Glomerular endothelial cell (primary cell): ENCODE measurements at places on chromosomes 7 and 10. TPM values are rescaled to one million over a fixed set of nuclear protein-coding genes. Genes with fewer than 3 reads are reported as not detected.

- DNase-seq: no peak
Measured at GRCh38 chr7:74015670-74016069, 12.3 kb upstream of the ELN start.

SPDYE5 gene
- not detected in 2 replicates for total RNA-seq

GRCh38 chr7:44827567-44827966, 20.3 kb downstream of the H2AZ2 start:
- DNase-seq: no peak

DNA sequence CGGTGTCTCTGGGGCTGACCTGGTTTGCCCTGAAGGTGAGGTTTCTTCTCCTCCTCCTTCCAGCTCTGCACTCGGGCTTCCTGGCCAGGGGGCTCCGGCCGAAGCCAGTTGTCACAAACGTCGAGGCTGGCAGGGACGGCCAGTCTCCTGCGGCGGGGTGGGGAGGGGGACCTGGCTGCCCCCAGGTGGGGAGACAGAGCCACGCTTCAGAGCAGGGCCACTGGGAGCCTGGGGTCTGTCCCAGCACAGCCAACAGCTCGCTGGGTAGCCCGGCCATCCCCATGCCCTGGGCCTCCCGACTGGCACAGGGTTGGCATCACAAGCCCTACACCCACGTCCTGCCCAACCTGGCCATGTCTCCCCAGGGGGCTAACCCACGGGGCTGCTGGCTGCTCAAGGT, 20.4 kb downstream of the MICALL2 start:
- DNase-seq: no peak

DNA sequence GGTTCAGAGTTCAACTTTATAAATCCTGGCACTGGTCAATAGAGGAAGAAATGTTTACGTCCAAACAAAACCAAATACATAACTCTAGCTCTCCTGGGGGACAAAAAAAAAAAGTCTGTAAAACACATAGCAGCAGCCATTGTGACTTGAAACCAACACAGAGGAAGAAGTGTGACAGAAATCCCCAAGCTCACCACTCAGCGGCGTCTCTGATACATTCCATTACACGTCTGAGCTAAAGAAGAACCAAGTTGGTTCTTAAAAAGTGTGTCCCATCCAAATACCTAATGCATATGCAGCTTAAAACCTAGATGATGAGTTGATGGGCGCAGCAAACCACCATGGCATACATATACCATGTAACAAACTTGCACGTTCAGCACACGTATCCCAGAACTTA, 58.3 kb upstream of the NANOS1 start:
- no peak for DNase-seq

DNA sequence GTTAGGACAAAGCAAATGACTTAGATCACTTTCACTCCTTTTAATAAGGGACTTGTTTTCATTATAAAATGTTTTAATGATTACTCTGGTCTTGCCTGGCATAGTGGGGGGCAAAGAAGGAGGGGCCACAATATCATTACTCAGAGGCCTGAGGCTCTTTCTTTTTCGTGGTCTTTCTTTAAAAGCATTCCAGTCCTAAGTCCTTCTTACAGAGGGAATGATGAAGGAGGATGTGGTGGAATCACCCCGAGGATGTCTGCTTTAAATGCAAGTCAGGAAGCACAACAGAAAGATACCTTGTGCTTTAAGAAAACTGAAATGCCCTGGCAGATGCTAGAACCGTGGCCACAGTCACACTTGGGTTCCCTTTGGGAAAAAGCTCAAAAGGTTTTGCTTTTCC, 379.1 kb downstream of the INHBA start:
- DNase-seq: no peak

- no peak for DNase-seq
Measured at GRCh38 chr7:133957845-133958244, 169.3 kb upstream of the LRGUK start.

DNA sequence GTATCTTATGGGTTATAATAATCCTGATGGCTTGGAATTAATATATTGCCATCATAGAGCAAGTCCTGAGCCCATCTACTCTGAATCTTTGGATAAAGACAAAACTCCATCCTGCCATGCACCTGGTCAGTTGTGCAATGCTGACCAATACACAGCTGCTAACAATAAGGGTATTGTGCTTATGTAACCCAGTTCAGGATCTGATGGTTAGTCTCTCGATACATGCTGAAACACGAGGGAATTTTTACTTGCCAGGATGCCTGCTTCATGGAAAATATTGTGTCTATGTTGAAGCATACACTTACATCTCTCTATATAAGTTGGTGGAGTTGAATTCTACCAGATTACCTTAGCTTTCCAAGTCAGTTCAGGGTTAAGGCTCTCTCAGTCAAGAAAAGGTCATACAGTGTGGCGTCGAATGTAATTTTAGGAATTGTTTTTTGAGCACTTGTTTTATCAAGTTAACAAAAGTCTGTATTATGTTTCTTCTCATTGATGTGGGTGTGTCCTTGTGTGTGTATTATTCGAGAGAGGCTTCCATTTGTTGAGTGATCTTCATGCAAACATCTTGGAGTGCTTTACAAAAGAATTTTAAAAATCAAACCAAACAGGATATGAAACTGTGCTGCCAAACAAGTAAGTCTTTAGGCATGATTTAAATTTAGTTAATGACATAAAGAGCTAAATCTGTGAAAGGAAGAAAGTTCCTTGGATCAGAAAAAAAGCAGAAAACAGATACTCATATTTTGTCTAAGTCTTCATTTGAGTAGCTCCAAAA, 449.1 kb downstream of the SUGCT start:
- DNase-seq: no peak

HOGA1 gene
- total RNA-seq: 0.12 and 0.15 TPM in 2 replicates

GRCh38 chr7:52143219-52143618, 826.6 kb upstream of the COBL start:
- DNase-seq: no peak

DNA sequence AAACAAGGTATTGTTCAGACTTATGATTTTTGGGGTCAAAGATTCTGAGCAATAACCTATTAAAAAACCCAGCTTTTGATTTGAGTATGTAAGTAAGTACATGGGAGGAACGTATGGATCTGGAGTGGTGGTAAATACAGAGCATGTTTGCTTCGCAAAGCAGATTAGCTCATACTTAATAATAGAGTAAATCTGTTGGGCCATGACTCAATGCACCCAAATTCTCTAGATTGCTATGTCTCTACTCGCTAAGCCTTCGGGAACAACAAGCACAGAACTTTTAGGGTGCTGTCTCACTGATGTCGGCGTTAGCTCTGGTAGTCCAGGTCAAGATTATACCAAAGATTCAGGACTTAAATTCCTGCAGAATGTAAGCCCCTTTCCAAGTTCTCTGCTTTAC, 807 bp upstream of the MINPP1 start:
- DNase-seq: no peak

GPR158 gene
- not detected in 2 replicates for total RNA-seq

DNA sequence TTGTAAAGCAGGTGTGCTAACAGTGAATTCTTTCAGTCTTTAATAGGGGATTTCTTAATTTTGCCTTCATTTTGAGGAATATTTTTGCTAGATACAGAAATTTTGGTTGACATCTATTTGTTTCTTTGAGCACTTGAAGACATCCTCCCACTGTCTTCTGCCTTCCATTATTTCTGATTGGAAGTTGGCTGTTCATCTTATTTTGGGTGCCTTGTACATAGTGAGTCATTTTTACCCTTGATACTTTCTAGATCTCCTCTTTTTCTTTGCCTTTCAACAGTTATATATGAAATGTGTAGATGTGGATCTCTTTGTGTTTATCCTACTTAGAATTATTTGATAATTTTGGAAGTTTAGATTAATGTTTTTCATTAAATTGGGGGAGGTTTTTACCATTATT, 631.0 kb downstream of the AUTS2 start:
- no peak for DNase-seq

NSUN5 gene
- 8.9 and 11.9 TPM in 2 replicates for total RNA-seq

DNA sequence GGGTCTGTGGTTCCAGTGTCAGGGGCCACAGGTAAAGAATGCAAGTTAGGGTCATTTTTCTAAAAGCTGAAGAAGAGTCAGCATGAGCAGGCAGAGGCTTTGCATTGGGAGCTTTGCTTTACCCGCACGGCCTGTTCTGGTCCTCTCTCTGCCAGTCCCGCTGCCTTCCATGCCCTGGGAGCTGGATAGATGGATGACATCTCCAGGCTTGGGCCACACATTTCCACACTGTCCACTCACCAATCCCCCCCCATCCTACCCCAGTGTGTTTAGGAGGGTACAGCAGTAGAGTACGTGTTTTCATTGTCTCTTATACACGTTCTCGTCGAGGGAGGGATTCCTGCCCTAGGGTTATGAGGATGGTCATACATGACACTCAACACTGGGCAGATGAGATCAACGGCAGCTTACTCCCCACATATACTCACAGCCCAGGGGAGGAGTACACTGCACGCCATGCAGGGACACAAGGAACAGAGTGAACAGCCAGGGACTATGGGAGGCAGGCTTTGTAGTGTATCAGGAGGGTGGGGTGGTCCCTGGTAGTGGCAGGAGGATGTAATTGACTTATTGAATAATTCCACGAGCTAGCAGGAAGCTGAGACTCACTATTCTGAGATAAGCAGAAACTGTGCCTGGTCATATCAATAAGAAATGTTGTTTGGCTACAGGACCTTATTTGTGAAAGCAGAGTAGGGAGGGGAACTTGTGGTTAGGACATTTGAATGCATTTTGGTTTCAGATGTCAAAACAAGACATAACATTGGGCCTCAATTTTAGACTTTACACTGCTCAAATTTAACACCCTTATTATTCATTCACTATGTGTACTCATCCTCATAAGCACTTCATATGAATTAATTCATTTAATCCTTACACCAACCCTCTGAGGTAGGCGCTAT, 36.6 kb downstream of the PLPP4 start:
- DNase-seq: no peak

- no peak for DNase-seq
Measured at GRCh38 chr10:14380746-14381145, 50.0 kb upstream of the FRMD4A start.

DNA sequence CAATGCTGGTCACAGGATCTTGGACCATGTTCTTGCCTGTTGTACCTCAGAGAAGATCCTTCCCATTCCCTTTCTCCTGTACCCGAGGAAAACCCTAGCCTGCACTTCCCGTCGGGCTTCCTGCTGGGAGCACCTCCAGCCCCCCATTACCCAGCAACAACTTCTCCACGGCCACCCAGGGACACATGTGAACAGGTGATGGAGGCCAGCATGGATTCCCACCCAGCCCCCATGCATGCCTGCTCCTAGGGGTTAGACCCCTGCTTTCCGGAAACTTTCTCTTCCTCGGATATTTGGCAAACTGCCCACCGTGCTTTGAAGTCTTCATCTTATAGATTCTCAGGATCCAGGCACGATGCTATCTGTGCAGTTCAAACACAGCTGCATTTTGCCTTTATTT, 67.3 kb downstream of the CALML3 start:
- DNase-seq: no peak

GRCh38 chr7:80175744-80176143, 41.1 kb downstream of the GNAI1 start:
- DNase-seq: no peak

OPALIN gene
- total RNA-seq: not detected in 2 replicates

DNA sequence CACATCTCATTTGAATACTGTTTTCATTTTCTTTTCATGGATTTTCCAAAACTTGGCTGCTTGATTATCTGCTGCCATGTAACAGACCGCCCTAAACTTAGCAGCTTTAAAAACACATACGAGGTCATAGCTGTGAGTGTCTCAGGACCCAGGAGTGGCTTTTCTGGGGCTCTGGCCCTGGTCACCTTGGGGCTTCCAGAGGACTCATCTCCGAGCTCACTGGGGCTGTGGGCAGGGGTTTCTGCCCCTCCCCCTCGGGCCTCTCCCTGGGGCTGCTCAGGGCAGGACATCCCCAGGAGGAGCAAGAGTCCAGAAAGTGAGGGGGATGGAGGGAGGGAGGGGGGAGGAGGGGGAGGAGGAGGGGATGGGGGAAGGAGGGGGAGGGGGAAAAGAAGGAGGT, 77.0 kb downstream of the NKX6-2 start:
- DNase-seq: no peak

DNA sequence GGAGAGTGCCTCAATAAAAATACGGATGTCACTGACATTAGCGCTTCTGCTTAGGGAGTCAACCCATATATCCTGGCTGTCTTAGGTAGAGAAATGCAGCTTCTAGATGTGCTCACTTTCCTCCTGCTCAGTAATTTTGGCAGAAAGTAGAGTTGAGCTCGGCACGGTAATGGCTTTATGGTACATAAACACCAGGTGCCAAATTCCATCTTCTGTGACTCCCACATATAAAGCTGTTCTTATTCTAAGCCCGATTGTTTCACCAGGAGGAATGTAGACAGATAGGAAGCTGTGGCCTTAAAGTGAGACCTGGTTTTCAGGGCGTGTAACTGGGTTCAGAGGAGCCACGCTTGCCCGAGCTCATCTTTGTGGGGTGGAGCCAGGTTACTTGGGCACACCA, 143.7 kb downstream of the CREB5 start:
- no peak for DNase-seq

- no peak for DNase-seq
Measured at GRCh38 chr7:133843341-133843740, 283.8 kb upstream of the LRGUK start.

DNA sequence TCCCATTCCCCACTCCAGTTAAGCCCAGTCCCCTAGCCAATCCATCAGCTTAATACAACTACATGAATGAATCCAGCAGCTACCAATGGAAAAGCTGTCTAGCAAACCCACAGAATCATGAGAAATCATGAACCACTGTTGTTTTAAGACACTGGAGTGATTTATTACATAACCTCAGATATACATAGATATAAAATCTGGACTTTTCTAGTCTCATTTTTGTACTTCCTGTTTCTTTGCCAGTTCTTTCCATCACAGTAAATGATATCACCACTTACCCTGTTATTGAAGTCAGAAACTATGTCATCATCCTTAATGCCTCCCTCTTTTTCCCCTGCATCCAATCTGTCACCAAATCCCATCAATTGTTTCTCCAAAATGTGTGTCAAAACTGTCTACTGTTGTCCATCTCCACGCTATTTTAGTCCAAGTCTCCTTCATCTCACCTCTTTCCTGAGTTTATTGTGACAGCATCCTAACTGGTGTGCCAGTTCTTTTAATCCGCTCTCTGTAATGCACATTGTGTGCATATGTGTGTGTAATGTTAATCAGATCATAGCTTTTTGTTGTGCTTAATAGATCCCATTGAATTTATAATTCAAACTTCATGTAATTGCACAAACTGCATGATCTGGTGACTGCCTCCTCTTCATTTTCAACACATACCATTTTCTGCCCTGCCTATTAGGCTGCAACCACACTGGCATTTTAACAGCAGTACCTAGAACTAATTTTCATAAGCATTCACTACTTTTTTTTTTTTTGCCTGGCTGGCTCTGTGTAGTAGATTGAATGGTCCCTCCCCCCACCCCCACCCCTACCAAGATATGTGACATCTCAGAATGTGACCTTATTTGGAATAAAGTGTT, 56.0 kb downstream of the MKLN1 start:
- no peak for DNase-seq

GSDME gene
- 38.9 and 47.1 TPM in 2 replicates for total RNA-seq
